NCI-H1417 treated with DMSO at 0.1 percent for 48 hours (cell line): ENCODE measurements at places on chromosomes 5 and 9.

DNA sequence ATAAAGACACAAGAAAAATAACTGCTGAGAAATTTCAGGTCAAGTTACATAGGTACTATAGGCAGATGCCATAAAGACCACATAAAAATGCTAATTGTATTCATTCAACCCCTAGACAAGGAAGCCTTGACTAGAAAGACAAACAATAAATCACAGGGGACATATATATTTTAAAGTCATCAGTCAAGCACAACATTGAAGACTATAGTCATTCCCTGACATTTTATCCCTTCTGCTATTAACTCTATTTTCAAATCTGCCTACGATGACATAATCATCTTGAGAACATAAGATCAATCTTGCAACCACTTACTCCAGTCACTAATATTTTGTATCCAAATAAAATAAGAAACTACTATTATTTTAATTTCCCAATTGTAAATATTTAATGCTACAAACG, 38.3 kb downstream of the FAM13B start:
- DNase-seq = no peak

GRCh38 chr5:172096207-172096940, 89.9 kb upstream of the FBXW11 start:
- DNase-seq = no peak

- DNase-seq = no peak
These were observed 35.6 kb upstream of the HAND1 start for GRCh38 chr5:154513669-154514084.

DNA sequence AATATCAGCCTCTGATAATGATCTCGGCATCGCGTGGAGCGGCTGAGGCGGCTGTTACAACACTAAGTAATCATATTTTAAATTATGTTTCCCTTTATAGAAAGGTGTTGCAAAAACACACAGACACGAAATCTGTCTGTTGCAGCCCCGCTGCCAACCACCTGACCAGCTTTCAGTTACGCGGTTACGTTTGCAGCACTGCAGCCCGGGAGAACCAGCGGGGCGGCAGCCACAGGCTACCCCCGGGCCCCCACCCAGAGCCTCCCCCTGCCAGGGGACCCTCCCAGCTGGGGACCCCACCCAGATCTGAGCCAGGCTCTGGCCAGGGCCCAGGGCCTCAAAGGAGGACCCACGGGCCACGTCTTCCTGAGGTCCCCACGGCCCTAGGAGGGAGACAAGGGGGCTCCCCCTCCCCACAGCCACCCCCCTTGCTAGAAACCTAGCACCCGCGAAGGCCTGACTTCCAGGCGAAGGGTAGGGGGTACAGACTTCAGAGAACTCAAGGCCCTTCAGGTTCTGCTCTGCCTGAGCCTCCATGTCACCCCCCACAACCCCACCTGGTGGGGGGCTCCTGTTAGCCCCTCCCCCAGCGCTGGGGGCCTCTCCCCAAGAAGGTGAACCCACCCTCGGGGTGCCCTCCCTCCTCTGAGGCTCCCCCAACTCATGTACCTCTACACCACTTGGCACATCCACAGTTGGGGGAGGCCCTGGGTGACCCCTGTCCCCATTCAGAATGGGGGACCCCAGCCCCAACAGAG, 6.0 kb downstream of the NACC2 start:
- no peak for DNase-seq
